ENCODE measurements at places on chromosomes 6 and 20. TPM values are rescaled to one million over a fixed set of nuclear protein-coding genes. Genes with fewer than 3 reads are reported as not detected.

TRDN gene
- 1.3 TPM for total RNA-seq

GRCh38 chr6:151290877-151291721 is 51.3 kb downstream of the AKAP12 start:
- peaks cover 67% of the 10 kb centered on the region for H3K4me1 ChIP-seq
- H3K27ac ChIP-seq: peak overlapping the region; percentile 68
- no peaks in the 10 kb centered on the region for H3K27me3 ChIP-seq

GRCh38 chr20:5836569-5836968 is 86.4 kb downstream of the SHLD1 start:
- no peaks in the 10 kb centered on the region for H3K4me1 ChIP-seq
- no peaks in the 10 kb centered on the region for H3K27me3 ChIP-seq
- H3K36me3 ChIP-seq: no peaks in the 10 kb centered on the region
- H3K27ac ChIP-seq: no peak overlapping the region
- no peak overlapping the region for H3K4me3 ChIP-seq
- DNase-seq: no peak

SEMG2 gene
- not detected for total RNA-seq

GRCh38 chr6:30260036-30260504 is 46.9 kb upstream of the TRIM26 start:
- H3K4me1 ChIP-seq: peaks cover 10% of the 10 kb centered on the region
- H3K36me3 ChIP-seq: peaks cover 4% of the 10 kb centered on the region
- no peak for DNase-seq
- H3K4me3 ChIP-seq: peak overlapping the region; percentile 92
- peaks cover 33% of the 10 kb centered on the region for H3K27me3 ChIP-seq

DNA sequence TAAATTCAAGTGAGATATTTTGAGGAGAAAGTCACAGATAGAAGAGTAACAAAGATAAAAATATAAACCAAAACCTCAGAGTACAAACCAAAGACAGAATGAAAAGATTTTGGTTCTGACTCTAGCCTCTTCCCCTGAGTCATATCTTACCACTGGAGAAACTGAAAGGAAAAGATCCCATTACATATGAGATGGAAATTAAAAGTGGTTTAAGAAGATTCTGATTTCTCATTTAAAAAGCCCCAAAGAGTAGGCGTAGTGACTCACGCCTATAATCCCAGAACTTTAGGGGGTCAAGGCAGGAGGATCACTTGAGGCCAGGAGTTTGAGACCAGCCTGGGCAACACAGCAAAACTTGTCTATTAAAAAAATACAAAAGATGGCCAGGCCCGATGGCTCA is 30.6 kb downstream of the SPINT4 start:
- no peaks in the 10 kb centered on the region for H3K36me3 ChIP-seq
- H3K4me3 ChIP-seq: no peak overlapping the region
- H3K27ac ChIP-seq: no peak overlapping the region
- H3K4me1 ChIP-seq: no peaks in the 10 kb centered on the region

DNA sequence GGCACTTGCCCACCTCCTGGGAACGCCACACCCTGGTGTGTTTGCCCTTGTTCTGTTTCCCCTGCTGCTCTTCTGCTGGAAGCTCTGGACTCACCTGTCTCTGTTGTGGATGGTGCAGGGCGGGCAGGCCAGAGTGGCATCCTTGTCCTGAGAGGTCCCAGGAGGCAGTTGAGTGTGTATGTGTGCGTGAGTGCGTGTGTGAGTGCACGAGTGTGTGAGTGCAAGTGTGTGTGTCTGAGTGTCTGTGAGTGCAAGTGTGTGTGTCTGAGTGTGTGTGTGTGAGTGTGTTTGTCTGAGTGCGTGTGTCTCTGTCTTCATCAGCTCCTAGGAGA is 12.2 kb downstream of the IGF2R start:
- no peaks in the 10 kb centered on the region for H3K36me3 ChIP-seq
- H3K4me1 ChIP-seq: peaks cover 60% of the 10 kb centered on the region
- peak overlapping the region; percentile 29 for H3K27ac ChIP-seq
- peak overlapping the region; percentile 29 for H3K4me3 ChIP-seq
- no peaks in the 10 kb centered on the region for H3K27me3 ChIP-seq
- DNase-seq: no peak

Measured in type B pancreatic cell (in vitro differentiated cells).